Stimulated activated CD4-positive, alpha-beta T cell treated with anti-CD3 and anti-CD28 coated beads, TNF-alpha, amount 100 ng/mL, for 24 hours (primary cell): ENCODE measurements at places on chromosomes 1 and 21.

DNA sequence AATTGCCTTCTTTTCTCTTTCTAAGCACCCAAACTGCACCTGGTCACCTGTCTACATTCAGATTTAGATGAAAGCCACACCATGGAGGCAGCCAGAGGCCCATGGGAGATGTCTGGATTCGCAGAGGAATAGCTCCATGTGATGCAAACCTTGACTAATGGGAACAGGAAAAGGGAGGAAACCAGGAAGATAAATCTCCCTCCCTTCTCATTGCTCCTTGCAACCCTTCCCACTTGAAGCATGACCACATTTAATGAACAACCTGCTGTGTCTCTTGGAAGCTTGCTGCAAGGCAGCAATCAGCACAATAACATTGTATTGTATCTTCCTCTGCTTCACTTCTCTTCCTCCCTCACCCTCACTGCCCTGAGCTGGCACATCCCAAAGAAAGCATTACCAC is 42.6 kb upstream of the KLF17 start:
- DNase-seq, result no peak

GRCh38 chr21:42925114-42925926 is at the start of gene ERVH48-1:
Gene ERVH48-1, minus strand, starts transcription at chr21:42925630. Its CDS starts 6,624 bp downstream, at chr21:42919006.
- no peak for DNase-seq

DNA sequence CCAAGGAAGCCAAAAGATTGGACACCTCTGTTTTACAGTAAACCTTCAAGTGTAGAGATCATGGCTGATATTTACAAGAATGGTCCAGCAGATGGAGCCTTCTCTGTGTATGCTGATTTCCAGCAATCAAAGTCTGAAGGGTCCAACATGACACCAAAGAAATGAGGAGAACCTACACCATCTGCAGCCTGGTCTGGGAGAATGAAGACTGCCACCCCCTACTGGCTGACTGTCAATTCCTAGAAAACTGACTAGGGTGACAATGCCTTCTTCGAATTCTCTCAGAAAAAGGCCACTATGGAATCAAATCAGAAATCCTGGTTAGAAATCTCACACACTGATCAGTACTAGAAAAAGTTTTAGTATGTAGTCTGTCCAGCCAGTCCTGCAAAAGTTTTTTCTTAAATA is 83.3 kb downstream of the CDC42BPA start:
- DNase-seq, result no peak

- no peak for DNase-seq
Measured at GRCh38 chr1:217040711-217041455, 317.7 kb upstream of the ESRRG start.

GRCh38 chr1:186308264-186309060 is 66.6 kb downstream of the TPR start:
- no peak for DNase-seq

GRCh38 chr1:80083892-80084291 is 1077.4 kb upstream of the ADGRL4 start:
- no peak for DNase-seq

DNA sequence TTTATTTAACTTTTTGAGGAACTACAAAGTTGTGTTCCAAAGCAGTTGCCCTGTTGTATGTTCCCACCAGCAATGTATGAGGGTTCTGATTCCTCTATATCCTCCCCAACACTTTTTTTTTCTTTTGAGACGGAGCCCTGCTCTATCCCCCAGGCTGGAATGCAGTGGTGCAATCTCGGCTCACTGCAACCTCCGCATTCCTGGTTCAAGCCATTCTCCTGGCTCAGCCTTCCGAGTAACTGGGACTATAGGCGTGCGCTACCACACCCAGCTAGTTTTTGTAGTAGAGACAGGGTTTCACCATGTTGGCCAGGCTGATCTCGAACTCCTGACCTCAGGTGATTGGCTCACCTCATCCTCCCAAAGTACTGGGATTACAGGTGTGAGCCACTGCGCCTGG is 60.4 kb upstream of the ENAH start:
- no peak for DNase-seq

DNA sequence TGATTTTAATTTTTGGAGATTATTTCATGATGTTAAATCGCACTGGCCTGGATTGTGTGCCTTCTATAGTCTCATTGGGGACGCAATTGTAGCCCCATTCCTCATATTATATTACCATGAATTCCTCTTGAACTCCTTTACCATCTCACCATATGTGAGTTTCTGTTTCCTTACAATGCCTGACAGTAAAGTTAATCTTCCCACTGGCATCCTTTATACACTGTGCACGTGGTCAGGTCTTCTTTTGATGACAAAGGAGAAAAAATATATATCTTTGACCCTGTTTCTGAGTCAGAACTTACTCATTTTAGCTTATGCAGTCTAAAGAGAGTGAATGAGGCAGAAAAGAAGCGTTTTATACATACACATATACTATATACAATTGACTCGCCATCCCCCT is 774 bp upstream of the ABL2 start:
- no peak for DNase-seq
